H7 (cell line): ENCODE measurements at places on chromosomes 7 and 10. TPM values are rescaled to one million over a fixed set of nuclear protein-coding genes. Genes with fewer than 3 reads are reported as not detected.

The CALHM1 gene
- 0.07 TPM in 1 of 2 replicates, not detected in the other for total RNA-seq

The VPS37D gene
- 6.0 and 6.4 TPM in 2 replicates for total RNA-seq

The PTPN20 gene
- not detected in 2 replicates for total RNA-seq

The TYSND1 gene
- 25.3 and 32.6 TPM in 2 replicates for total RNA-seq

The ATP6V0A4 gene
- 0.42 and 0.59 TPM in 2 replicates for total RNA-seq

The MYO1G gene
- not detected in 2 replicates for total RNA-seq

The LIPF gene
- total RNA-seq, result not detected in 2 replicates

The SPDYE2 gene
- not detected in 2 replicates for total RNA-seq

The ANXA8 gene
- total RNA-seq, result 0.15 TPM in 1 of 2 replicates, not detected in the other

The VAX1 gene
- total RNA-seq, result 0.62 and 0.81 TPM in 2 replicates

The LRGUK gene
- 0.59 and 1.4 TPM in 2 replicates for total RNA-seq

The THSD7A gene
- total RNA-seq, result 0.18 and 0.69 TPM in 2 replicates

The TCERG1L gene
- total RNA-seq, result 4.4 and 5.4 TPM in 2 replicates

The SRRT gene
- 82.8 and 101 TPM in 2 replicates for total RNA-seq

The CALY gene
- 2.2 TPM in 1 of 2 replicates, not detected in the other for total RNA-seq

The NRG3 gene
- total RNA-seq, result 0.62 and 0.78 TPM in 2 replicates

The ASZ1 gene
- total RNA-seq, result not detected in 2 replicates

The MKX gene
- 0.38 and 0.96 TPM in 2 replicates for total RNA-seq

The PRRT4 gene
- total RNA-seq, result 0.14 and 0.67 TPM in 2 replicates

The KCNH2 gene
- 9.3 and 9.5 TPM in 2 replicates for total RNA-seq

The EXOC4 gene
- 44.8 and 52.2 TPM in 2 replicates for total RNA-seq

The MMS19 gene
- 177 and 188 TPM in 2 replicates for total RNA-seq

The MINPP1 gene
- total RNA-seq, result 23.7 and 26.2 TPM in 2 replicates

The SKIDA1 gene
- 10.4 and 15.1 TPM in 2 replicates for total RNA-seq

The SYT15B gene
- 0.78 TPM in 1 of 2 replicates, not detected in the other for total RNA-seq

The UPK3B gene
- total RNA-seq, result 0.07 TPM in 1 of 2 replicates, not detected in the other

The CDHR3 gene
- 5.7 and 9.5 TPM in 2 replicates for total RNA-seq

The PRTFDC1 gene
- total RNA-seq, result 12.5 and 13.4 TPM in 2 replicates

The CFAP69 gene
- total RNA-seq, result 2.0 and 2.9 TPM in 2 replicates

The CPA2 gene
- total RNA-seq, result not detected in 2 replicates

The KIAA1549 gene
- total RNA-seq, result 6.0 and 6.4 TPM in 2 replicates

The NAT16 gene
- 0.30 and 0.59 TPM in 2 replicates for total RNA-seq

The MYH16 gene
- total RNA-seq, result not detected in 2 replicates

The ZNF485 gene
- total RNA-seq, result 3.7 and 4.9 TPM in 2 replicates

The RBM20 gene
- 0.15 and 0.52 TPM in 2 replicates for total RNA-seq

The KNDC1 gene
- total RNA-seq, result 13.7 and 16.7 TPM in 2 replicates

The CPA5 gene
- 0.24 TPM in 1 of 2 replicates, not detected in the other for total RNA-seq

The SCART1 gene
- total RNA-seq, result 0.03 and 0.44 TPM in 2 replicates

The CAV2 gene
- 8.0 and 9.5 TPM in 2 replicates for total RNA-seq

The GPNMB gene
- 0.70 and 1.2 TPM in 2 replicates for total RNA-seq

The ASAH2 gene
- 0.59 and 4.4 TPM in 2 replicates for total RNA-seq

The SPOCK2 gene
- 1.3 TPM in 2 replicates for total RNA-seq

The FGFBP3 gene
- 10.1 and 10.5 TPM in 2 replicates for total RNA-seq

The ADRA2A gene
- total RNA-seq, result 1.9 and 4.3 TPM in 2 replicates

The HTR5A gene
- total RNA-seq, result not detected in 2 replicates

The ANKIB1 gene
- 17.5 and 26.4 TPM in 2 replicates for total RNA-seq

The HTRA1 gene
- total RNA-seq, result 11.5 and 14.5 TPM in 2 replicates

The OR2A12 gene
- not detected in 2 replicates for total RNA-seq

The SPDYE11 gene
- total RNA-seq, result not detected in 2 replicates

The AKR1C4 gene
- not detected in 2 replicates for total RNA-seq

The HABP2 gene
- total RNA-seq, result not detected in 2 replicates

The SVIL gene
- 14.5 and 17.2 TPM in 2 replicates for total RNA-seq
